ENCODE measurements at places on chromosomes 11 and 22. TPM values are rescaled to one million over a fixed set of nuclear protein-coding genes. Genes with fewer than 3 reads are reported as not detected.
A peak's percentile ranks its signal among the peaks of the same experiment; 100 is the strongest.

Gene CHST1
- total RNA-seq = 4.0 TPM

Gene PGA4
- total RNA-seq = 1.1 TPM

Gene DKK3
- total RNA-seq = 191 TPM

GRCh38 chr11:65883058-65883761 lies 3.6 kb downstream of the CTSW start:
- no peak overlapping the region for H3K4me3 ChIP-seq
- no peak overlapping the region for H3K27ac ChIP-seq
- H3K36me3 ChIP-seq = peaks cover 47% of the 10 kb centered on the region
- H3K27me3 ChIP-seq = no peaks in the 10 kb centered on the region
- no peak for DNase-seq
- peaks cover 15% of the 10 kb centered on the region for H3K4me1 ChIP-seq

- no peak overlapping the region for H3K4me3 ChIP-seq
- DNase-seq = no peak
- H3K27me3 ChIP-seq = no peaks in the 10 kb centered on the region
- H3K27ac ChIP-seq = no peak overlapping the region
- no peaks in the 10 kb centered on the region for H3K4me1 ChIP-seq
Observed at GRCh38 chr11:35990170-35990569, 46.3 kb downstream of the LDLRAD3 start.

DNA sequence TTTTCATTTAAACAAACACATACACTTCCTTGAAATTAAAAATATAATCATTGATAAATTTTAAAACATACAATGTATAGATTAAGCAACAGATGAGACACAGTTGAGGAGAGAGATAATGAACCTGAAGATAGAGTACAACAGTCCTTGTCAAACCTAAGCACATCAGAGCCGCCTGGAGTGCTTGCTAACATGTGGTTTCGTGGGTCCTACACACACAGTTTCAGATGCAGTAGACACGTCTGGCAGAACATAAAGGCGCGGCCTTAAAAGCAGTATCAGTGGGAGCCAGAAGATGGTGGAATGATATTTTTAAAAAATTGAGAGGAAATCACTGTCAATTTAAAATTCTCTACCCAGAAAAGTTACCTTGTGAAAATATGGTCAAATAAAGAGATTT lies 134.4 kb downstream of the MPPED1 start:
- H3K4me1 ChIP-seq = no peaks in the 10 kb centered on the region
- no peak for DNase-seq
- H3K27me3 ChIP-seq = no peaks in the 10 kb centered on the region
- no peak overlapping the region for H3K27ac ChIP-seq
- no peaks in the 10 kb centered on the region for H3K36me3 ChIP-seq
- no peak overlapping the region for H3K4me3 ChIP-seq

DNA sequence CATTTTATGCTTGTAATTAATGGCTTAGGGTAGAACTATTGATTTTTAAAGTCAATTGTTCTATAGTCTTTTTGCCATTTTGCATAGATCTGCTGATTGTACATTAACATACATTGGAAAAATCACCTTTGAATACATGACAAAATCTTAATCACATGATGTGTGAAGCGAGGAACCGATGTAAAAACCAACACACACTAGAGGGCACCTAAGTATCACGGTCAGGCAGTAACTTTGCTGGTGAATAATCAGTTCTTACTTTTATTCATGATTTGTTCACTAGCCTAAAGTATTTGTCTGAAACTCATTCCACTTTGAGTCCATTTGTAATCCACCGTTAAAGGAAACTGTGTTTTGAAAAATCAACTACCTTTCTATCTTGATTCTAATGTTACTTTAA lies 28.2 kb downstream of the JHY start:
- no peaks in the 10 kb centered on the region for H3K36me3 ChIP-seq
- H3K27me3 ChIP-seq = no peaks in the 10 kb centered on the region
- no peak overlapping the region for H3K27ac ChIP-seq
- H3K4me1 ChIP-seq = no peaks in the 10 kb centered on the region
- no peak overlapping the region for H3K4me3 ChIP-seq
- DNase-seq = no peak

DNA sequence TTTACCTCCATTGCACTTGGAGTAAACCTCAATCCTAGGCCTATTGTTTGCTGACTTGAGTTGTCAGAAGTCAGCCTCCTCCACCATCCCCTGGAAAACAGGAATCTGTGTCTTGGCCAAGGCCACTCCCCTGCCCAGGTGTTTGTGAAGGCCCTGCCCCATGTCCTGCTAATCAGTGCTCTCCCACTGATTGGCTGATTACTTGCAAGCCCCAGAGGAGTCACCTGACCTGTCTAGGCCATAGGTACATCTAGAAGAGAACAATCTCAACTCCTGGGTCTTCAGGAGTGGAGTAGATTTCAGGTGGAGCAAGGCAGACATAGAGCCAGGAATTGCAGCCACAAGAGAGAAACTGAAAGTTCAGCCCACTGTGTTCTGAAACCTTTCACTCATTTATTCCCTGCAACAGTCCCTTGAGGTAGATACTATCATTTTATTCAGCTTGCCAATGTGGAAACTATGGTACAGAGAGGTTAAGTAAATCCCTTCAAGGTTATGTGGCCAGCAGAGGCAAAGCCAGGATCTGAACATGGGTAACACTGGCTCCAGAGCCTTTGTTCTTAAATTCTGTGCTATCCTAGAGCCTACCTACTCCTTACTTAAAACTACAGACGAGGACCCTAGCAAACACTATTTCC lies 10.4 kb downstream of the OAF start:
- no peak for DNase-seq
- no peaks in the 10 kb centered on the region for H3K27me3 ChIP-seq
- no peaks in the 10 kb centered on the region for H3K36me3 ChIP-seq
- peaks cover 96% of the 10 kb centered on the region for H3K4me1 ChIP-seq
- peak overlapping the region; percentile 27 for H3K27ac ChIP-seq
- no peak overlapping the region for H3K4me3 ChIP-seq

DNA sequence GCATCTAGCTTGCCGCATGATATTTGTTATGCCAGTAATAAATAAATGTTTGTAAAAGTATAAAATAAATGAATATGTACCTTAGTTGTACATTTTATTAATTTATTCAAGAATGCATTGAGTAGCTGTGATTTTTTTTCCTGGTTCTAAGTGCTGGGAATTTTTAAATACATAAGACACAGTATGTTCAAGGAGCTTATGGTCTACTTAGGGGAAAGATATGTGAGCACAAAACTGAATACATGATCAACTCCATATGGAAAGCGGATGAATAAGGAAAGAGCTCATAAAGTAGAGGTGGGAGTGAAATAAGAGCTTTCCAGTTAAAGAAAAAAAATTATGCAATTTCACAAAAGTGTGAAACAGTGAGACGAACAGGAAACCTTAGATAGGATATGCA lies 944.2 kb upstream of the CCDC90B start:
- no peak for DNase-seq
- no peaks in the 10 kb centered on the region for H3K27me3 ChIP-seq
- no peaks in the 10 kb centered on the region for H3K4me1 ChIP-seq
- H3K36me3 ChIP-seq = no peaks in the 10 kb centered on the region
- no peak overlapping the region for H3K4me3 ChIP-seq

DNA sequence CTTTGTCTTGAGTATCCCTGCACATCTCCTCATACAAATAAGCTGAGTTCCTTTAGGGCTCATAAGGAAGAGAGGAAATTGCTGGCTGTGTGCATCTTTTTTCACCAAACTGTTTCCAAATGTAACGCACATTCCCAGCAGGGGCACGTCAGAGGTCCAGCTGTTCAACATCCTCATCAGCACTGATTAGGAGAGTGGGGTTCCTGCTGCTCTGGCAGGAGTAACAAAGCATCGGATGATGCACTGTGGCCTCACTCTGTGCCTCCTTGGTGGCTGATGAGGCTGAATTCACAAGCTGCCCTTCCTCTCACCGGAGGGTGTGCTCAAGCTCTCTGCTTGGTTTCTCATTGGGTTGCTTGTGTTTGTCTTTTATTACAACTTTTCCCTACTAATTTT lies 35.5 kb upstream of the SLC25A1 start:
- H3K36me3 ChIP-seq = peaks cover 29% of the 10 kb centered on the region
- no peaks in the 10 kb centered on the region for H3K27me3 ChIP-seq
- H3K4me3 ChIP-seq = no peak overlapping the region
- no peaks in the 10 kb centered on the region for H3K4me1 ChIP-seq
- DNase-seq = no peak

GRCh38 chr22:24105631-24106030 lies 75.7 kb upstream of the SUSD2 start:
- no peak overlapping the region for H3K4me3 ChIP-seq
- no peak for DNase-seq
- peak overlapping the region; percentile 62 for H3K27ac ChIP-seq
- peaks cover 30% of the 10 kb centered on the region for H3K36me3 ChIP-seq
- peaks cover 33% of the 10 kb centered on the region for H3K4me1 ChIP-seq
- no peaks in the 10 kb centered on the region for H3K27me3 ChIP-seq

GRCh38 chr11:640021-640706 lies 3.1 kb downstream of the DRD4 start:
- H3K27ac ChIP-seq = no peak overlapping the region
- H3K4me3 ChIP-seq = no peak overlapping the region
- H3K4me1 ChIP-seq = peaks cover 25% of the 10 kb centered on the region
- no peaks in the 10 kb centered on the region for H3K27me3 ChIP-seq
- peaks cover 23% of the 10 kb centered on the region for H3K36me3 ChIP-seq

DNA sequence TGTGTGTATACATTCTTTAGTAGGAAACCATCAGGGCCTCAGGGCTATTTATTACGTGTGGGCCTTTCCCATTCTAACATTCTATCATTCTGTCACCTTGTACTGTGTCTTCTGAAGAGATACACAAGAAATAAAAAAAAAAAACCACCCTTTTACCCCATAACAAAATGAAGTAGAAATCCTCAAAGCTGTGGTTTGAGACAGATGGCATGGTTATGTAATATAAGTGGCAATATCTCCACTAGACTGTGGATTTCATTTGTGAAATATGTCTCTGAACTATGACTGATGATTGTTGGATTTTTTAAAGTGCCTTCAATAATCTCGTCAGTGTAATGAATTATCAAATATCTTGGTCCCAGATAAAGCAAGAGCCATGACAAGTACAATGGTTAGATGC lies 150.0 kb upstream of the BLID start:
- H3K4me3 ChIP-seq = no peak overlapping the region
- no peaks in the 10 kb centered on the region for H3K36me3 ChIP-seq
- no peak for DNase-seq
- H3K27ac ChIP-seq = no peak overlapping the region
- no peaks in the 10 kb centered on the region for H3K4me1 ChIP-seq
- no peaks in the 10 kb centered on the region for H3K27me3 ChIP-seq

GRCh38 chr22:20198557-20199319 lies 47.9 kb upstream of the CCDC188 start:
- no peak for DNase-seq
- no peaks in the 10 kb centered on the region for H3K27me3 ChIP-seq
- no peak overlapping the region for H3K27ac ChIP-seq
- H3K4me3 ChIP-seq = no peak overlapping the region
- H3K36me3 ChIP-seq = no peaks in the 10 kb centered on the region

GRCh38 chr11:1783725-1784529 lies 20.2 kb upstream of the CTSD start:
- DNase-seq = no peak
- H3K27me3 ChIP-seq = peaks cover 35% of the 10 kb centered on the region
- no peak overlapping the region for H3K4me3 ChIP-seq
- H3K4me1 ChIP-seq = peaks cover 6% of the 10 kb centered on the region

DNA sequence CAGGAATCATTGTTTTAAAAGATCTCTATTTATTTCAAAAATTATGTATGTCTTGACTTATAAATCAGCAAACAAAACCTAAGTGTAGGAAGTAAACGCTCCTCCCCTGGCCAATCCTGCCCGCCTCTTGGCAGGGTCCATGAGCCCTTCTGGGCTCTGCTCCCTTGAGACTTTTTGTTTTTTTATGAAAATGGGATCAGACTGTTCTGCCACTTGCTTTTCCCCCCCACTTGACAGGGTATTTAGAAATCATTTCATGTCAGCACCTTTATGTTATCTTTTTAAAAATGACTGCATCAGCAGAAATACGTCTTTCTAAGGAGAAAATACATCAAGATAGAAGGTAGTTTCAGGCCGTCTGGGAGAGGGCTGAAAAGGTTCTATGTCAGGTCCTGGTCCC lies 35.6 kb downstream of the FBLN1 start:
- H3K27ac ChIP-seq = peak overlapping the region; percentile 81
- H3K27me3 ChIP-seq = no peaks in the 10 kb centered on the region
- peak overlapping the region; percentile 13 for H3K4me3 ChIP-seq
- DNase-seq = no peak
- H3K4me1 ChIP-seq = peaks cover 68% of the 10 kb centered on the region

DNA sequence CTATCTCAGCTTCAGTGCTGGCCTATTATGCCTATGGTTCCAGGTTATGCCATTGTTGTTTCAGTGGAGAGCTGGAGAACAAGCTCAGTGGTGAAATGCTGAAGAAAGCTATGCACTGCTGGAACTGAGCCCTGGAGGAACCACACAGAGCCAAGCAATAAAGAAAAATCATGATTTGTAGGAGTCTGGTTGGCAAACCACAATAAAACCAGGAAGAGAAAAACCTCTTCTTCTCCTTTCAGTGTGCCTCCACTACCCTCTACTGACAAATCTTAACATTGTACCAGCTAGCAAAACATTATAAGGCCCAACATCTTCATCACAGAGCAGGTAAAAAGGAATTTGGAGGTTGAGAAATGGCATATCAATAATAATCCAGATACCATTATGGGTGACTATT lies 5.3 kb downstream of the OR51F2 start:
- H3K4me3 ChIP-seq = no peak overlapping the region
- no peaks in the 10 kb centered on the region for H3K27me3 ChIP-seq
- H3K27ac ChIP-seq = no peak overlapping the region
- no peaks in the 10 kb centered on the region for H3K4me1 ChIP-seq
- DNase-seq = no peak
- no peaks in the 10 kb centered on the region for H3K36me3 ChIP-seq

DNA sequence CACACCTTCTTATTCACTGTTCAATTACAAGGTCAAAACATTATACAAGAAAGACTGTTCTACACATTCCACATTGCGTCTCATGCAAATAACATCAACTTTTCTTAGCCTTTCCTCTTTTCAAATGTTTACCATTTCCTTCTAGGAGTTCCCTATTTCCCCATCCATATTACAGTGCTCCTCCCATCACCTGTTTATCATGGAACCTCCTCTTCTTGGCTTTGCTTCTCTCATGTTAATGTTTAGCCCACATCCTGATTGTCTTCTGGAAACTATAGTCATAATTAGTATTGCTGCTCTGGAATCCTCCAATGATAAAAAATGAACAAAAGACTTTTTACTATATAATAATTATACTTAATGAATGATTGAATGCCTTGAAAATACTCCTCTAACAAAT lies 21.3 kb downstream of the OR52E1 start:
- no peaks in the 10 kb centered on the region for H3K36me3 ChIP-seq
- H3K4me1 ChIP-seq = no peaks in the 10 kb centered on the region
- no peak for DNase-seq
- H3K27ac ChIP-seq = no peak overlapping the region

Measured in esophagus muscularis mucosa (tissue), 4 donors.